Urinary bladder (tissue), 4 donors: ENCODE measurements at places on chromosomes 4 and X. TPM values are rescaled to one million over a fixed set of nuclear protein-coding genes. Genes with fewer than 3 reads are reported as not detected.

DNA sequence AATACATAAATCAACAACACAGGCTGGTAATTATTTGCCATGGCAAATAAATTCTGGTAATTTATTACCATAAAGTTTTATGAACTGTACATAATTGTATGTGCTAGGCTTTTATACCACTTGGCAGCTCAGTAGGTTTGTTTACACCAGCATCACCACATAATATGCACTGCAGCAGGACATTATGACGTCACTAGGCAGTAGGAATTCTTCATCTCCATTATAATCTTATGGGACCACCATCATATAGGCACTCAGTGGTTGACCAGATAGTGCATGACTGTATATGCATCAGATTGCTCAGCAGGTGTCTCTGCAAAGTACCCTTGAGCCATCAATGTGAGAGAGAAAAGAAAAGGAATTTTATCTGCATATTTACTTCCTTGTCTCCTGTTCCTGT is 295.4 kb downstream of the CFAP47 start:
- no peak for DNase-seq

DNA sequence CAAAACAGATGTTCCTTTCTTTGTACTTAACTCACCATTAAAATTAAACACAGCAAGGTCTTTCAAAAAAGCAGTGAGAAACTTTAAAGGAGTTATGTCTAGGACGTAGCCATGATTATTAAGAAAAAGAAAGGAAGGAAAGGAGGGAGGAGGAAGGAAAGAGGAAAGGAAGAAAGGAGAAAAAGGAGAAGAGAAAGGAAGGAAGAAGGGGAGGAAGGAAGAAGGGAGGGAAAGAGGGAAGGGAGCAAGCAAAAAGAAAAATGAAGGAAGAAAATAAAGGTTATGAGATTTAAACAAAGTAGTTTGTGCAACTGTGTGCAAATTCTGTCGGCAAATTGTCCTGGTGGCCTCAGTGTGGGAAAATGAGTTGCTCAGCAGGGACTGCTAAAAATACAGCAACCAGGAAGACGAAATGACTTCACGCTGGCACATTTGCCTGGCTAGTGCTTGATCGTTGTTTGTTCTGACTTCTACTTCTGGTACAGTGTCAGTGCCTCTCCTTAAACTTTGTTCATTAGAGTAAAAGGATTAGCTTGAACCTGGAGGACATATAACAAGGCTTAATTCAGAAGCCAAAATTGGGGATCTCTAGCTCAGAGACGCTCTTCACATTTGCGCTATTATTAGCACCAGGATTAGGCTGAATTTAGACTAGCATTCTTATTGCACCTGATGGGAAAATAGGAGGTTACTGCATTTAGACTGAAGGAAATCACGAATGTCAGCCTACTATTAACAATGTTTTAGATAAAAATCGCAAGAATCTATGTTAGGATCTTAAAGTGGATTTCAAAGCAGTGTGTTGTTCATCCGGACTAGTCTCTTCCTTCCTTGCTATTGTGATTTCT is 81.2 kb downstream of the DCK start:
- DNase-seq: no peak

DNA sequence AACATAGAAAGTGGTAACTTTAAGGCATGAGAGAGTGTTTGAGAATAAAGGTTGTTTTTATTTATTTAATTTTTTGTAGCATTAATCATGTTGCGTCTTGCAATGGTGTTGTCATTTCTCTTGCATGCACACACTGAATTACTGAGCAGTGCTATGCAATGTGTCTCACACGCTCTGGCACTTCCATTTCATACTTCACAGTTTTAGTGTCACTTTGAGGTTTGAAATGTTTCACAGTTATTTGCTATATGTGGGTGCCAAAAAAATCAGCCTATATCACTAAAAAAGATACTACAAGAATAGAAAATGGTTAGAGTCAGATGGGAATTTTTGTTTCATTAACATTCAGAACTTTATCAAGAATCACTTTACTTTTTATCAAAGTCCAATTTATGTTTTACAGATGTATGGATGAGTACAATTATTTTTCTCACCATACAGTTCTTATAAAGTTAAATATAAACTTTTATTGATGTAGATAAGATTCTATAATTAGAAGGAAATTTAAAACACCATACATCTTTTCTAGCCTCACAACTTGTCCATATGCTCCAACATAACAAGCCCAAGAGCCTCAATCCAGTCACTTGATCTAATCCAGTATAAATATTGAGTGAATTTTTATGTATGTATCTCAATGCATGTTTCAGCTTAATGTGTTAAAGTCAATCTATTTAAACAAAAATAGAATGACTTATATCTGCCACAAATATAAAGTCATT is 114.0 kb downstream of the IQCM start:
- DNase-seq: no peak

GRCh38 chr4:105751718-105752299 is 43.2 kb downstream of the GSTCD start:
- no peak for DNase-seq

- no peak for DNase-seq
These were observed 614.8 kb upstream of the AGA start for GRCh38 chr4:178056996-178057395.

- DNase-seq: no peak
These were observed 55.3 kb downstream of the FHDC1 start for GRCh38 chr4:152991398-152991797.

DNA sequence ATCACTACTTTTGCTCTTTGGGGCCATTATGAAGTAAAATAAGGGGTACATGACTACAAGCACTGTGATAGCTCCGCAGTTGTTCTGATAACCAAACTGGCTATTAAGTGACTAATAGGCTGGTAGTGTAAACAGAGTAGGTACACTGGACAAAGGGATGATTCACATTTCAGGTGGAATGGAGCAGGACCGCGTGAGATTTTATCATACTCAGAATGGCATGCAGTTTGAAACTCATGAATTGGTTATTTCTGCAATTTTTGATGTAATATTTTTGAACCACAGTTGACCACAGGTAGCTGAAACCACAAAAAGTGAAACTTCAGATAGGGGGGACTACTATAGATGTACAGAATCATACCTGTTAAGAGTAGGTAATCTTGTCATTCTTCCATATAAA is 55.8 kb downstream of the PAK3 start:
- DNase-seq: no peak

GRCh38 chr4:167282171-167282864 is 48.0 kb upstream of the SPOCK3 start:
- DNase-seq: no peak

GRCh38 chrX:38363046-38363445 is 10.6 kb downstream of the OTC start:
- no peak for DNase-seq

DNA sequence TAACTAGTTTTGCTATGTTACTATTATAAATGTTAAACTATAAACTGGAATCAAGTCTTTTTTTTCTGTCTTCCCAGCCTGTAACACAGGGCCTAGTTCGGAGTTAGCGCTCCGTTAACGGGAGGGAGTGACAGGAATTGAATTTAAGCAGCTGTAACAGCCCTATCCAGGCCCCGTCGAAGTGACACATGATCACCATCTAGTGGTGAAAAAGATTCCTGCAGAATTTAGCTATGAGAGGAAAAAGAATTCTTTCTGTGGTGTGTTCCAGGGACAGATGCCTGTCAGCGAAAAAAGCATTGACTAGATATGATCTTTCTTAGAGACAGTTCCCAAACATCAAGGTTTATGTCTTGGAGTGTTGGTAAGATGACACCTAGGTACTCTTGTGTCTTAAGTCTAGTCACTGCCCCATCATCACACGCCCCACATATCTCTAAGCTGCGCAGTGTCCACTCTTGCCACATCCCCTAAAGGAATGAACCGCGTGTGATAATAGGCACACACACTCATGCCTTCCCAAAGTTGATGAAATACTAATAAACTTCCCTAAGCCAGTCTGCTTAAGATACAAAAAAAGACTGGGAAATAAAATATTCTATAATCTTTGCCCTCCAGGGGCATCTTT is 2.1 kb downstream of the GAB3 start:
- no peak for DNase-seq

Gene TGIF2LX
- not detected for polyA plus RNA-seq

Gene GPC4
- 18.3 TPM for polyA plus RNA-seq

Gene HSD17B13
- 1.1 TPM for polyA plus RNA-seq
